Cortex of kidney (tissue), 1 donor: ENCODE measurements at places on chromosomes 4 and X.

DNA sequence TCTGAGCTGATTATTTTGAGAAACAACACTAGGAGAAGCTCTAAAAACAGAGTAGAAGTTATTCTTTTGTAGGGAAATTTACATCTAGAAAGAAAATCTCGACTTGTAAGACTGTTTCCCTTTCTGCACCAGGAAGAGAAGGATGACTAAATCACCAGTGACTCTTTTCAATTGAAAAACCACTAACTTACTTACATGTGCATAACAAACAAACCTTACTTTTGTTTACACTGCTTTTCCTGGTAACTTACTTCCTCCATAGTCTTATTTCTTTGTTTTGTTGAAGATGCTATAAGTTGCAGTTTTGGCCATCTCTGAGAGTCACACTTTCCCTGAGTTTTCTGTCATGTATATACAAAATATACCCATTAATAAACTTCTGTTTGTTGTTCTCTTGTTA, 293.6 kb upstream of the FAT4 start:
- no peak for DNase-seq

DNA sequence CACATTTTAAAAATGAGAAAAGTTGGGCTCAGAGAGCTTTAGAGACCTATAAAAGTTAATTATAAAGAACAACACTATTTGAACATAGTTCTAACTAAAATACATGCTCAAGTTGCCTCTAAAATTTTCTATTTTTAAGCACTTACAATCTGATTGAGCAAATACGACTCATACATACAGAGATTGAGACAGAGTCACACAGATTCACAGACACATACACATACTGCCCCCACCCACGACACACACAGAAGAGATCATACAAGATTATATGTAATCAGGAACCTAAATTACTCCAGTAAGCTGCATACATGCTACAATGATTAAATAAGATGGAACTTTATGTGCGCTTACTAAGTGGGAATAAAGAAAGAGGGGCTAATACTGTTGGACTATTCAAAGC, 2.7 kb upstream of the ASB5 start:
- no peak for DNase-seq

DNA sequence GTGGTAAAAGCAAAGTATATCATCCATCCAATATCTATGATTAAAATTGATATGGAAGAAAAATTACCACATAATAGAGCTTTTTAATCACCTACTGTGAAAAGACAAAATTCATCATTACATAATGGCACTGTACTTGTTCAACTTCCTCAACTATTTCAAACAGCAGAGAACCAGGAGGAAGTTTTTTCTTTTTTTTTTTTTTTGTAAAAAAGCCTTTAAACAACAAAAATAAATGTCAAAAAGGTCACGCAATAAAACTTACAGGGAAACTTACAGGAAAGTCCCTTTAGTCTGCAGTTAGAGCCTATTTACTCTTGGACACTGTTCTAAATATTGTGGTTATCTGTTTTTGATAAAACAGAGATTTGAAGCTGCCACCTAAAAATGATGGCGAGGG, 4.8 kb downstream of the PDGFC start:
- DNase-seq, result no peak

DNA sequence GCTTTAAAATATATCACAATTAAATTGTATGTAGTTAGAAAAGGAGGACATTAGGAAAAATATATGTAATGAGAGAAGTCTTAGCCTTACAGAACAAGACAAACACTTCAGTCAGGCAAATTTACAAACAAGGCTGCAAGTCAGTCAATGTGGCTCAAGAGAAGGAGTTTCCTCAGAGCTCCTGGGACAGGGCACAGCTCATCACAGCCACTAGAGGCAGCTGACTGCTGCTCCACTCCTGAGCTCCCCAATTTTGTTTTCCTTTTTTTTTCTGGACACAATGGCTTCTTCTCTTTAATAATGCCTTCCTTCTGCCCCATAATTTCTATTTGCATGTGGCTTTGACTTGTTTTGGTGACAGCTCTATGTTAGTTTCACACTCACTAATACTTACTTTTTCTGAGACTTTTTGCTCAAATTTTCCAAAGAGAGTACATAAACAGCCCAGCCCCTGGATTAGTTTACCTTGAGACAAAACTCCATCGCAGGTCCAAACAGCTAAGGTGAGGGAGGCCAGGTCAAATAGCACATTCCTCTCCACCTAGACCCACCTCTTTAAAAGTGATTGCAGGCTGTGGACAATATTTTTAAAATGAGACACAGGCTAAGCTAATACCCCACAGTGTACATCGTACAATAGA, 850.4 kb upstream of the FRG1 start:
- DNase-seq, result no peak

DNA sequence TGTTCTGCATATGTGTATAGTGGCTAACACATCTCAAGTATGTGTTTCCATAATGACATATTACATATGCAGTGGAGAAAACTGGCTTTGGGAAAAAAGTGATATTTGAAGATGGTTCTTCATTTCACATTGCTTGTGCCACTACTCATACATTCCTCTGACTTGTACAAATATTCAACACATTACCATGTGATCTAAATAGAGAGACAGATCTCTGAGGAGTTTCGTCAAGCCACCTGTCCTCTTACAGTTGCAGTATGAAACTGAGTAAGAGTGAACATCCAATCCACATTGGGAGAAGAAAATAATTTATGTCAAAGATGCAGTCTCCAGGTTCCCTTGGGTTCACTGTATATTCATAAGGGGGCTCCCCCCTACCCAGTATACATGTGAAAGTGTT, 123.9 kb downstream of the KDR start:
- DNase-seq, result no peak

GRCh38 chr4:87112063-87112462, 108.4 kb downstream of the KLHL8 start:
- no peak for DNase-seq

GRCh38 chr4:189988877-189989431, 38.1 kb downstream of the FRG2 start:
- DNase-seq, result no peak

- no peak for DNase-seq
Measured at GRCh38 chr4:175277816-175278215, 359.7 kb downstream of the ADAM29 start.

- no peak for DNase-seq
Measured at GRCh38 chr4:26826721-26827120, 33.9 kb upstream of the STIM2 start.
